ENCODE measurements at places on chromosomes 2 and 18.

DNA sequence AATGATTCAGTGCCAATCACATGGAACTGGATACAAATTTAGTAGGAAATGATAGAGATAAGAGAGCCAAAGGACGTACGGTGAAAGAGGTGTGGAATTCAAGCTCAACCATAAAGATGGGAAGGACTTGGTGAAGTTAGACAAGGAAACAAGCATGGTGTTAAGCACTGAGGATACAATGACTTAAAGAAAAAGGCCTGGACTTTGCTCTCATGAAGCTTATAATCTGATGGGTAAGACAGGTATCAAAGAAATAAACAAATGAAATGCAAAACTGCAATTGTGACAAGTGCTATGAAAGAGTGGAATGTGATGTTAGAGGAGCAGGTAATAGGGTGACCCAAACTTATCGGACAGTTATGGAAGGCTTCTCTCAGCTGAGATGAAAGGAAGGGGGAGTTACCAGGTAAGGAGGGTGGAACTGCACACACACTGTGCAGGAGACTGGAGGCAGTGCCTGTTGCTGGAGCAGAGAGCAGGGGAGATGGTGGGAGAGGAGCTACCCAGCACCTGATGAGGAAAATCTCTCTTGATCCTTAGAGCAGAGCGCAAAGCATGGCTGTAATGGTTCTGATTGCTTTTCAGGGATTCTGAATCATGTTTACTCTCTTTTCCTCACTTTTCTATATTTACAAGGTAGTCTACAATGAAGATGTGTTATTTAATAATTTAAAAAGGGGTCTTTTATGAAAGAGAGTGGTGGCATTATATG, 107.6 kb upstream of the BZW1 start:
- no peak for DNase-seq

DNA sequence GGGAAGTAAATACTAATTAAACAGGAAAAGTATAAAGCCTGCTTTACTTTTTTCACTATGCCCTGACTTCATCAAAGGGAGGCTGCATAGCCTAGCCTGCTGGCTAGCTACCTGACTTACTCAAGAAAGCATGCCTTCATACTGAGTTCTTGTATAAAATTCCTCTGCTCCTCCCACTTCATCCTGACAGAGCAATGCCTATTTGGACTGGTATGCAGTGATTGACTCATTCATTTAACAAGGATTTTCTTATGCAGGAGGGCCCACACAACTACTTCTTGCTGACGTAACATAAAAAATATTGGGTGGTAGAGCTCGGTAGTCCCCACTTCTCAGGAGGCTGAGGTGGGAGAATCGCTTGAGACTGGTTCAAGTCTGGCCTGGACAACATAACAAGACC, 70.5 kb downstream of the PRPF40A start:
- DNase-seq = no peak

GRCh38 chr2:5685225-5685624, 7.0 kb upstream of the SOX11 start:
- no peak for DNase-seq

GRCh38 chr18:6757931-6758330, 28.4 kb downstream of the ARHGAP28 start:
- DNase-seq = no peak

DNA sequence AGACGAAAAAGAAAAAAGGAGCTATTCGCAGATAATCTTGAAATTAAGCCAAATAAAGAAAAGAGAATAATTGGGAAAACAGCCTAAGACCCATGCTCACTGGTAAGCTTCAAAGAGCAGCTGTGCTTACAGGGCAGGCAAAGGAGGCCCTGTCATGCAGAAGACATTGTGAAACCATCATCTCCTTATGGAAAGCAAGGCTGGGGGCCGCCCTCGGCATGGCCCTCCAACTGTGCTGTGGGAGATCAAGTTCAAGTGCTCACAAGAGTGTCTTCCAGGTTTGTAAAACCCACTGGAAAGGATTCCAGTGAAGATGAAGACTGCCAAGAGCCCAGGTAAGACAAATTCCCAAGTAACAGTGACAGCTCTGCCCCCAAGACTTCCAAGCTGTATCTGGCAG, 32.2 kb downstream of the ACVR1 start:
- DNase-seq = no peak

GRCh38 chr2:42918671-42919318, 126.4 kb upstream of the HAAO start:
- DNase-seq = no peak

DNA sequence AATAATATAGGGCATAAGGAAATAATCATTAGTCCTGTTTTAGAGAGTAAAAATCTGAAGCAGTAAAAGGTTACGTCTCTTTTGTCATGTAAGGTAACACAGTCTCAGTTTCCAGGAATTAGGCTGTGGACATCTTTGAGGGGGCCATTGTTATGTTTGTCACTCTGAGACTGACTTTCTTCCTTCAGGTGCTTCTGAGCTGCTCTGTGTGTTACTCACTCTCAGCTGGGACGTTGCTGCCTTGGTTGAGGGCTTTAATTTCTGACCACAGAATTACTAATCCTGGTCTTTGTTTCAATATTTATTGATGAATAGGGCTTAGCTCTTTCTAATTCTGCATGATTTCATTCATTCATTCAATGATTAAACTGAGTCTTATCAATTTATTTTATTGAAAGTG, 55.9 kb upstream of the SLC38A11 start:
- DNase-seq = no peak

GRCh38 chr2:128793404-128793803, 474.7 kb upstream of the HS6ST1 start:
- DNase-seq = no peak

DNA sequence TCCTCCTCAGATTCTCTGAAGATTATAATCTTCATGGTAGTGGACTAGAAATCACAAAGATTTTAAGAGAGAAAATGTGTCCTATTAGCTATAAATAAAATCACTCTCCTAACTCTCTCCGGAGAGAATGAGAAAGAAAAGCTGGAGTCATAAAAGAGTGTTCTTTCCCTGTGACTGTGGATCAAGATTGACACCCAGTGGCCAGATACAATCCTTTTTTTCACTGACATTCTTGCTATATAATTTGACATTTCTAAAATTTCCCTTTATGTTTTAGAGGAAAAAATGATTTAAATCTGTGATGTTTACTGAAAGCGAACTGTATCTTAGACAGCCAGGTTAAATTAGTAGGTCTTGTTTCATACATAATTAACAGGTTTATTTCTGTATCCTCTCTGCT, 35.4 kb upstream of the LRP2 start:
- peak; percentile 23 for DNase-seq

DNA sequence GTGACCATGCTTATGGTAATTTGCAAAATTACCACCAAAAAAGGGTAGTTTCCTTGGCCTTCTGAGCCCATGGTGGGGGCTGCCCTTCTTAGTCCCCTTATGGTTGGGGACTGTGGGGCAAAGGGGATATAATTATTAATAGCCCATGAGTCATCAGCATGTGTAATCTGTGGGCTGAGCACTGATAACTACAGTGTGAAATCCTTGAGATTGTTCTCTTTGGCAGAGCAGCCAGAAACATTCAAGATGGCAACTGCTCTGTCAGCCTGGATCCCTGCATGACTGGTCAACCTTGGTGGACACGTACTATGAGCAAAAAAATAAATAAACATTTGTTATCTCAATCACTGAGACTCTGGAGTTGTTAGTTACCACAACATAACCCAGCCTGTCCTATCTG, 61.3 kb downstream of the MGAT4A start:
- no peak for DNase-seq

GRCh38 chr18:6487968-6488367, 73.3 kb upstream of the L3MBTL4 start:
- no peak for DNase-seq

DNA sequence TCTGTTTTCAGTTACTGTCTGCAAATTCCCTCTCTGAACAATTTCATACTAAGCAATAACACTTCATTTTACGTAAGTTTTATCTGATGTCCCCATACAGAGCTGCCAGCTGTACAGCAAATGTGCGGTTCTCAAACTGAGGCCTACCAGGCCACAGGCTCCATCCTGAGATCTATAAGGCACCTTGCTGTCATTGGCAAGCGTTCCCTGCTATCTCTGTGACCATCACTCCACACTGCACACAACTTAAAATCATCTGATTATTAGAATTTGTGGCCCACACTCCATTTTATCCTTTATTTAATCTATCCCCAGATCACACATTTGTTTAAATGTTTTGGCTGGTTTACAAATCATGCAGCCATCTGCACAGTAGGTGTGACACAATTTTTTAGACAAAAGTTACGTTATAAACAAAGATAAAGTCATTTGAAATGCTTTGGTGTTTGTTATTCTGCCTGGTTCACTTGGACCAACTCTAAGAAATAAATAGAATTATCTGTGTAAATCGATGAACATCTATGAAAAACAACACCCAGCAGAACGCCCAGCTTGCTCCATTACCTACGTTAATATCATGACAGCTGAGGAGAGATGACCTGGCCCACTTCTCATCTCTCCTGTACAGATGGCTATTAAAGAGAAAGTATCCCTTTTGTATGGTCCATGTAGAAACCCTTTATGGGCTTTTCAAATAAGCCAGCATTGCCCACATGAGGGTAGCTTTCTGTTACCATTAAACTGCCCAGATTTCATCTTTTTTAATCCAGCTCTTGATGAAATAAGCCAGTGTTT, 162.4 kb downstream of the ZNF521 start:
- no peak for DNase-seq

GRCh38 chr2:118929059-118929458, 12.9 kb upstream of the MARCO start:
- DNase-seq = no peak

DNA sequence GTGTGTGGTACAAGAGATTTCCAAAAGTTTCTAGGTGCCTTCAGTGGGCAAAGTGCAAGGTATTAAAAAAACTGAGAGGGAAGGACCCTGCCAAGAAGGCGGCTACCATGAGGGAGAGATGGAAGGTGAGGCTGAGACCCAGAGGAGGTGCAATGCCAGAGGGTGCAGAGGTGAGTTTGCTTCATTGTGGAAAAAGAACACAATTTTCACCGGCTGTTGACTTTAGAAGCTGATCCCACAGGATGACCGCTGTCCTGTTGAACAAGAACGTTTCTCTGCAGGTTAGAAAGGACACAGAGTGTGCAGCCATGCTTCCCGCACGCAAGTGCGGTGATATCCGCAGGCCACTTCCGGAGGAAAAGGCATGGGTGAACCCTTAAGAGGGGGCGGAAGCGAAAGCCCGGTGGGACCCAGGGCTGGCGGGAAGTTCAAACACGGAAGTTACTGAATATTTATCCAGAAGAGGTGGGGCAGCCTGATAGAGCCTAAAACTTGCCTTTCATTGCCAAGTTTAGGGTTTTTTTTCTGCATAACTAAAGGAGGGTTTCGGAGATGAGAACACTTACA, 16.6 kb downstream of the SP110 start:
- DNase-seq = no peak

DNA sequence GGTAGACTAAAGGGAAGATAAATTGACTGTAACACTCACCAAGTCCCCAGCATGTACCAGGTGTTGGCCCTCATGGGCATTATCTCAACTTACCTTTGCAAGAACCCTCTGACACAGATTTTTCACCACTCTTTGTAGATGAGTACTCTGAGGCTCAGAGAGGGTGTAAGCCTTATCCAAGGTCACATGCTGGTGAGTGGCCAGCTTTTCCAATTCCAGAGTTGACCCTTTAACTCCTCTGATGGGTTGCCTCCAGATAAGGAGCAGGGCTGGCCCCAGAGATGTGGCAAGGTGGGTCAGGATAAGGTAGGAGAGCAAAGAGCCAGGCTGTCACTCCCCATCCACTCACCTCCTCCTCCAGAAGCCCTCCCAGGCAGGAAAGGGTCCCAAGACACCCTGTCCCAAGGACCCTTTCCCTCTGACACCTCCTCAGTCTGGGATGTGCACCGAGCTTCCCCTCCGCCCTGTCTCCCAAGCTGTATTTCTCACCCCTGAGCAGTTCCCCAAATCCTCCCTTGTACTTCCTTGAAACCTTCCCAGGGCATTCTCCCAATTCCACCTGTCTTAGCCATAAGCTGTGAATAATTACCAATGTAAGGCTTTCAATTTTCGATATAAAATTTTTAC, 165.9 kb downstream of the ZFP36L2 start:
- no peak for DNase-seq

- DNase-seq = no peak
Observed at GRCh38 chr2:178723786-178724346, 83.4 kb downstream of the TTN start.

DNA sequence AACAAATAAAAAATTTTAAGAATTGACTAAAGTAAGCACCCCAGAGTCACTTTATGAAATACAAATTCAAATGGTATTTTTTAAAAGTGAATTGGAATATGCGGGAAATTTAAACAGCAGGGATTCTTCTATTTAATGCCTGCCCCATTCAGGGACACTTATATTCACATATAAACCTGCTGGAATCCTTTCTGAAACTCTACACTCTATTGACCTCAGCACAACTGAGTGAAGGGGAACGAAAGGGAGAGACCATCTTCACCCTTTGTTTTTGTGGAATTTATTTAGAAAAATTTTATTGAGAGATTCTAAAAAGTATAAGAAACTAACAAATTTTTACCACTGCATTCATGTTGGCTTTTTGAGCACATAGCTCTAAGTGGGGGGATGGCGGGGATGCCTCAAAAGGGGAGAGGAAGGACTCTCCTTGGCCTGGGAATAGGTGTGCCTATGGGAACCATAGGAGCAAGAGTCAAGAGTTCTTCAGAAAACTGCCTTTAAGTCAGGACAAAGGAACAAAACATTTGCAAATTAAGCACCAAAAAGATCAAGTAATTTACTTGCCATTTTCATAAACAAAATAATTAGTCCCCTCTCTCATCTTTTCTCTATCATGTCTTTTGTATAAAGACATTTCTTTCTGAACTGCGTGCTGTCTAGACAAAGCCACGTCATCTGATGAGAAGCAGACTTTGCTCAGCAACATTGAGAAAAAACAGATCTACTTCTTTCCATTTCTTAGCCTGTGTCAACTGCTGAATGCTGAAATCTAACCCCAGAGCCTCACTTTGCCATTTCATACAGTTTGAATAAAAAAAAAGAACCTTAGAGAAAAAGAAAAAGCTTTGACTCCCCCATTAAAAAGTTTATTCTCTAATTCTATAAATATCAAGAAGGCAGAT, 21.6 kb upstream of the FLACC1 start:
- DNase-seq = no peak

- DNase-seq = no peak
Observed at GRCh38 chr2:12008425-12009061, 262.1 kb downstream of the LPIN1 start.

GRCh38 chr2:186919296-186919695, 70.3 kb upstream of the ZSWIM2 start:
- DNase-seq = peak; percentile 12

- DNase-seq = peak; percentile 40
Observed at GRCh38 chr2:40287773-40288172, 164.1 kb downstream of the SLC8A1 start.

GRCh38 chr2:186518945-186519344, 32.9 kb downstream of the ZC3H15 start:
- no peak for DNase-seq

GRCh38 chr2:48112911-48113680, 206.8 kb upstream of the FBXO11 start:
- no peak for DNase-seq

GRCh38 chr18:23094411-23095190, 40.7 kb upstream of the CABLES1 start:
- DNase-seq = no peak

DNA sequence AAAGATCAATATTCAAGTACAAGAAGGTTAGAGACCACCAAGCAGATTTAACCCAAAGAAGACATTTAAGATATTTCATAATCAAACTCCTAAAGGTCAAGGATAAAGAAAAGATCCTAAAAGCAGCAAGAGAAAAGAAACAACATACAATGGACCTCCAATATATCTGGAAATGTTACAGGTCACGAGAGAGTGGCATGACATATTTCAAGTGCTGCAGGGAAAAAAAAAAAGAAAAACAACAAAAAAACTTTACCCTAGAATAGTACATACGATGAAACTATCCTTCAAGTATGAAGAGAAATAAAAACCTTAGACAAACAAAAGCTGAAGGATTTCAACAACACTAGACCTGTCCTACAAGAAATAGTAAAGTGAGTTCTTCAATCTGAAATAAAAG, 91.5 kb upstream of the CD226 start:
- no peak for DNase-seq

Measured in Kasumi-1 (cell line).